ENCODE measurements at places on chromosomes 7 and 10.
A peak's percentile ranks its signal among the peaks of the same experiment; 100 is the strongest.

DNA sequence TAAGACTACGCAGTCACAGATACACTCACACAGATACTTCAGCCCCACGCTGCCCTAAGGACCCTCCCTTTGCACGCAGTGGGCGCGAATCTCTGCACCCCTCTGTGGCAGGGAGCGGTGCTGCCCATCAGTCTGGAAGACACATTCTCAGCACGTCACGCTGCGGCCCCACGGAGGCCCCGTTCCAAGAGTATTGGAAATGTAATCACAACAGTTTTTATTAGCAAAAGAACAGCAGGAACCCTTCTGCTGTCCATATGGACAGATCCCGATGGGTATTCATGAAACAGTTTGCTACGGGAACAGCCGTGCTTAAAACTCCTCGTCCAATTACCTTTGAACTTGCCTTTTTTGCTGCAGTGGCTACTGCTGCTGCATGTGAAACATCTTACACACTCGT lies 131.0 kb downstream of the RPS24 start:
- DNase-seq, result no peak

DNA sequence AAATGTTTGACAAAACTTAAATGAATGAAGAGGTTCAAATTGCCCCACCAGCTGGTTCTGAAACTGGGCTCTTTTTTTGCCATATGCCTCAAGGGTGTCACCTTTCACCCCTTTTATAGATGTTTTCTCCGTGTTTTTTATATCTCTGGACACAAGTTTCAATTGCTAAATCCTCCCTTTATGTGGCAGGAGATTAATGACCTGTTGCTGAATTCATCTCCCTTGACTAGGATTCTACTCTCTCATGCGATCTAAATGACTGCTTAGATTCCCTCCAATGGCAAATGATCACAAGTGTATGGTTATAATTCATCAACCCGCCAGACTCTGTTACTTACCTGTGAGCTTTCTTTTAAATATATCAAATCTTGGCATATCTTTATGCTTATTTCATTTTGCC lies 677.0 kb upstream of the POT1 start:
- DNase-seq, result no peak

GRCh38 chr10:109975244-109976190 lies 32.3 kb upstream of the ADD3 start:
- no peak for DNase-seq

- DNase-seq, result peak; percentile 58
These were observed 215.1 kb upstream of the FRMD4A start for GRCh38 chr10:14545827-14546226.

- DNase-seq, result peak; percentile 64
These were observed 108.1 kb upstream of the AGR3 start for GRCh38 chr7:16989811-16990413.

Data from fibroblast of skin of right quadriceps (primary cell).